ENCODE measurements at places on chromosomes 1 and 21. TPM values are rescaled to one million over a fixed set of nuclear protein-coding genes. Genes with fewer than 3 reads are reported as not detected.

RGS16 gene
- 0.07 TPM for total RNA-seq

EPHA2 gene
- 138 TPM for total RNA-seq

FAM167B gene
- 0.18 TPM for total RNA-seq

DDR2 gene
- total RNA-seq: 0.41 TPM

PTGER3 gene
- not detected for total RNA-seq

LDLRAD1 gene
- total RNA-seq: not detected

PCBP3 gene
- total RNA-seq: 0.32 TPM

NLRP3 gene
- total RNA-seq: 0.04 TPM

HCRTR1 gene
- total RNA-seq: not detected

CFAP74 gene
- total RNA-seq: 0.07 TPM

ERICH3 gene
- not detected for total RNA-seq

CCDC18 gene
- total RNA-seq: 18.8 TPM

OR14K1 gene
- total RNA-seq: not detected

KCNE1 gene
- total RNA-seq: 0.11 TPM

CELA2A gene
- not detected for total RNA-seq

BEND5 gene
- total RNA-seq: not detected

ADAM30 gene
- total RNA-seq: not detected

EPHB2 gene
- not detected for total RNA-seq

KCNA3 gene
- not detected for total RNA-seq

SAMD11 gene
- total RNA-seq: not detected

CSF1 gene
- total RNA-seq: 1.8 TPM

ZNF593 gene
- total RNA-seq: 57.2 TPM

ASCL5 gene
- total RNA-seq: not detected

TFB2M gene
- 20.1 TPM for total RNA-seq

SLC5A3 gene
- 8.6 TPM for total RNA-seq
